Cortex of kidney (tissue), 1 donor: ENCODE measurements at places on chromosomes 12 and 14.

- DNase-seq = no peak
Measured at GRCh38 chr12:67925552-67925951, 63.7 kb upstream of the IFNG-AS1 start.

DNA sequence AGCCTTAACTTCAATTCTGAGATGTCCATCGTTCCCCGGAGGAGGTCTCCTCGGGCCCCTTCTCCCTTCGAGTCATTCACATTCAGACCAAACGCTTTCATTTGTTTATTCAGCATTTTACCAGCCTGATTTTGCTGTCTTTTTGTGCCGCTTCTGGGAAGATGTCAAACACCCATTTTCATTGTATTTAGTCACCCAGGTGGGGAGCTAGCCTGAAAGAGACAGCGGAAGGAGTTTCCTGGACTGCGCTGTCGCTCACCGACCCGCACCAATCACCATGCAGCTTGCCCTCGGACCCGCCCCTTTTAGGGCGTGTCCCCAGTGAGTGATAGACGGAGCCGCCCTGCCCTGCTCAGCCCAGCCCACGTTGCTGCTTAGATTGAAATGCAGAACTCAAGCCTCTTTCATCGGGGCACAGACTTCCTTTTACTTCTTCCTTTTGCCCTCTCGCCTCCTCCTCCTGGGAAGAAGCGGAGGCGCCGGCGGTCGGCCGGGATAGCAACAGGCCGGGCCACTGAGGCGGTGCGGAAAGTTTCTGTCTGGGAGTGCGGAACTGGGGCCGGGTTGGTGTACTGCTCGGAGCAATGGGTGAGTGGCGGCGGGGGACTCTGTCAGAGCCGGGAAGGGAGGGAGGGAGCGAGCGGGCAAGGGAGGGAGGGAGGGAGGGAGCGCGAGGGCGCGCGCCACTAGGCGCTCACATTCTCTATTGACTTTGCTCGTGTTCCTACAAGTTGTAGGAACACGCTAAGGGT is at the start of gene PAX9:
PAX9 (plus strand) TSS at position 355 of the 752 bp plus-strand sequence; CDS start at position 585, 230 bp downstream.
- DNase-seq = no peak

DNA sequence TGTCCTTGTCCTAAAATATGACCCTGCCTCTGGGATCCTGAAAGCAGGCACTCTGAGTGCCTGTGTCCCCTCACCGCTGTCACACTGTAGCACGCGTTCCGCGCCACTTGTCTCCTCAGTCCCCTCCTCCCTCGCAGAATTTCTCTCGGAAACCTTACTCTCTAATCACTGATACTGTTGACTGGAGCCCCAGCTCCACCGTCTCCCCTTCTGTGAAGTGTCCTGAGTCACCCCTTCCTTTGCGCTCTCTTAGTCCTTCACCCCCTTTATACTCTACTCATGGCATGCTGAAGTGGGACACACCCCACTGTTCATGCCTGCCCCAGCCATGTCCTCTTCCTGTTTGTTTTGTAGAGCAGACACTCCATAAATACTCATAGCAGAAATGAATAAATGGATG is 104.7 kb downstream of the ZNF664 start:
- DNase-seq = no peak

DNA sequence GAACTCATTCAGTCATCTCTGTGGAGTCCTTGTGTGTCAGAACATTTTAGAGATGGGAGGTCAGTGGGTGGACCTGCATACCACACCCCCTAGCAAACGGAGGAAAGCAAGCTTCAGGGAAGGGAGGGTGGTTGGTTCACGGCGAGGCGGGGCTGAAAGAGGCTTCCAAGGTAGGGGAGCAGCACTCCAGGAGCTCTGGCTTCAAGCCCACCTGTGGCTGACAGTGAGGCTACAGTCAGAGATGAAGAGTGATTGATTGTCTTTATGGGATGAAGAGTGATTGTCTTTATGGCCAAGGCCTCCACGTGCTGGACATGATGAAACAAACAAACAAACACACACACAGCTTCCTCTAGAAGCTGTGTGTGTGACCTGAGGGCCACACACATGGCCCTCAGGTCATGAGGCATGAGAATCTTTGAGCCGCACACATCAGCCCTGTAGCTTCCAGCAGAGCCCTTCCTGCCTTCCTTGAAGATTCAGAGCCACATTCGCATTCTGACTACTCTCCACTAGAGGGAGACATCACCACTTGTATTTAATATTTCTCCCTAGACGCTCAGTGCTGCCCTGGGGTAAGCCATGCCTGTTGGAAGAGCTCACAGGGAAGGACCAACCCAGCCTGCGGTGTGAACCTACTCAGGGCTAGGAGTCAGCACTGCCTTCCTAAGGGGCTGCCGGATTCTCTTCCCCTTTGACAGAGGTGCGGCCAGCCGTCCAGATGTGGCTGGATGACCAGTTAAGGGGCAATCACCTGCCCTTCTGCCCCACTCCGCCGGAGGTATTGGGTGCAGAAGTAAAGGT is 54.4 kb upstream of the KCNA1 start:
- DNase-seq = no peak

DNA sequence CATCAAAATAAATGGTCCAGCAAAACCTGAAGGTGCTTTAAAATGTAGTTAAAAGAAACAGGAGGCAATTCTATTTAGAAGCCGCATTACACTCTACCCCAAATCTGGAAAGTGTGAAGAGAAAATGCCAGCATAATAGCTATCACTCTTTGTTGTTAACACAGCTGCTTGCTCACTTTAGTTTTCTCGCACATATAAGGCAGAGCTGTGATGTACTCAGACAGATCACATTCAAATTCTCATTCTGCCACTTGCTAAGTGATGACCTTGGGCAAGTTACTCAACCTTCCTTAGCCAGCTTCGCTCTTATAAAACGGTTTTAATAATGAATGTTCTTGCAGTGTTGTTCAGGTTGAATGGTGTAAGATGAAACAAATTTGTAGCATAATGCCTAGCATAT is 56.0 kb upstream of the MGAT4C start:
- no peak for DNase-seq
